ENCODE measurements at places on chromosomes 16 and 17.

- no peak for DNase-seq
Observed at GRCh38 chr17:54435966-54436365, 464.7 kb upstream of the TOM1L1 start.

GRCh38 chr16:49704586-49705155, 151.2 kb downstream of the ZNF423 start:
- no peak for DNase-seq

DNA sequence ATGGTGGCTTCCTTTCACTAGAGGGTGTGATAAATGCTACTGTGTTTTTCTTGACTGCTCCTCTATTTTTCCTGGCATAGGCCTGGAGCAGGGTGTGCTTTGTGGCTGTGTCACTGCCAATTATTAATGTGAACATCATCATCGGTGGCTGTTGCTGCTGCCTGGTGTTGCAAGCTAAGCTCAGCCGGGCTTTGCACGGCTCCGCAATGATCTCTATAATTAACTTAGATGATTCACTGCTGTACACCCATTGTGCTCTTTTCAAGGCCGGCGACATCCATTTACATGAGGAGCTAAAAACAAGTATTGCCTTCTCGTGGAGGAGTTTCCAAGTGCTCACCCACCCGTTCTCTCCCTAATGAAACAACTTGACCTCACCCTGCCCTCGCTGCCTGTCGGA, 160.1 kb upstream of the IRX3 start:
- no peak for DNase-seq

DNA sequence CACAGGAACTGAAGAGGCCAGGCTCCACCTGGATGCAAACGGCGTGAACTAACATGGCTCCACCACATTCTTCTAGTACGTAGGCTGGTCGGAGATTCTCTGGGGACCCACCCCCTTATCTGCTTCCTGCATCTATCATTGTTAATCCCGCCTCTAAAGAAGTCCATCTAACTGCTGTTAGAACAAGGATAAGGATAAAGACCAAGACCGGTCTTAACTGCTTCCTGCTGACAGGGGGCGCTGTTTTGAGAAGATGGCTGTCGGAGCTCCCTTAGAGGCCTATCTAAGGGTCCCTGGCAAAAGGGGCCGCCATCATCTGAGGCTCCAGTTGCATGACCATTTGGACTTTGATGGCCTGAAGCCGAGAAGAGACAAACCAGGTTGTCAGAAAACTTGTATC, 25.8 kb upstream of the TNFSF12 start:
- no peak for DNase-seq

GRCh38 chr16:67822511-67822910, 15.8 kb downstream of the TSNAXIP1 start:
- DNase-seq = no peak

GRCh38 chr16:19113577-19114358, at the start of gene ITPRIPL2:
TSS of gene ITPRIPL2 (plus strand) at chr16:19113964. CDS start at chr16:19114462, 498 bp downstream.
- peak; percentile 61 for DNase-seq

- no peak for DNase-seq
Observed at GRCh38 chr16:49493836-49494235, 120.2 kb downstream of the C16orf78 start.

DNA sequence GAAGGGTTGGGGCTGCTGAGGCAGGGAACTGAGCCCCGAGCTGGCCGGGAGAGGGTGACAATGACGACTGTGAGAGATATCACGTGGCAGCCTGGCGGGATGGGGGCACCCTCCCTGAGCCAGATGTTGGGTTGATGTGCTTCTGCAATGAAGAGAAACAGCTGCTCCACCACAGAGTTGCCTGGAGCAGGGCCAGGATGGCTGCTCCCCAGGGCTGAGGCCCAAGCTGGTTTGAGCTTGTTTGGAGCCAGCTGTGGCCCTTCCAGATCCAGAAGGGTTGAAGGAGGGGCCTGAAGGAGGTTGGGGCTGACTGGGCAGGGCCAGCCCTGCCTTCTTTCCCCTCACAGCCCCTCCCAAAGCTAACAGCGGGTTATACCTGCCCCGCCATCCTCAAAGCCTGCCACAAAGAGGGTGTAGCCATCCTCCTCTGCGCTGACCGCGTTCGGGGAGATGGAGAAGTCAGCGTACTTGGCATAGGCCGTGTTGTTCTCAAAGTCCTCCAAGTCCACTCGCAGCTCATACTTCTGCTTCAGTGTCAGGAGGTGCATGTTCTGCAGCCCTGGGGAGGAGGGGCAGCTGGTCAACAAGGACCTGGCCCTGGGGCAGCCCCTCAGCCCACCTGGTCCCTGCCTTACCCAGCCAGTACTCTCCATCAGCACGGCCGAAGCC, 2.1 kb downstream of the MFAP4 start:
- DNase-seq = no peak

DNA sequence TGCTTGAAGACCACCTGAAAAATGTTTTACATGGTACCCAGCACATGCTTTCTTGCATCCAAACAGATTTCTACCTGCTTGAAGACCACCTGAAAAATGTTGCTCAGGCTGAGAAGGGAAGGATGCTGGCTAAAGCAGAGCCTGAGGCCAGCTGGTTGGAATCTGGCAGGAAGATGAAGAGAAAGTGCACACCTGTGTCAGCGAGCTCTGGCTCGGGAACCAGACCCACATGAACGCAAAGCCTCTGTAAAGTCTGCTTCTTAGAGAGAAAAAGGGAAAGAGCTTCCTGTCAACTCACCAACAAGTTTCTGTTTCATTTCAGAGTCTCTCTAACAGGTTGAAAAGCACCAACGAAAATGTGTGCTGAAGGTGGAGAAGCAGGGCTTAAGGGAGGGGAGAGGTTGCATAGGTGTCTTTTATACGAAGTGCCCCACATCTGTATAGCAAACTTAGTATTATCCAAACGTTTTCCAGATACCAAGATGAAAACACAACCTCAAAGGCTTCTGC, 226.0 kb downstream of the TOX3 start:
- DNase-seq = no peak

- DNase-seq = no peak
Observed at GRCh38 chr16:89436366-89436765, 54.0 kb downstream of the ANKRD11 start.

- DNase-seq = no peak
Observed at GRCh38 chr16:31344712-31345111, 10.3 kb upstream of the ITGAX start.

DNA sequence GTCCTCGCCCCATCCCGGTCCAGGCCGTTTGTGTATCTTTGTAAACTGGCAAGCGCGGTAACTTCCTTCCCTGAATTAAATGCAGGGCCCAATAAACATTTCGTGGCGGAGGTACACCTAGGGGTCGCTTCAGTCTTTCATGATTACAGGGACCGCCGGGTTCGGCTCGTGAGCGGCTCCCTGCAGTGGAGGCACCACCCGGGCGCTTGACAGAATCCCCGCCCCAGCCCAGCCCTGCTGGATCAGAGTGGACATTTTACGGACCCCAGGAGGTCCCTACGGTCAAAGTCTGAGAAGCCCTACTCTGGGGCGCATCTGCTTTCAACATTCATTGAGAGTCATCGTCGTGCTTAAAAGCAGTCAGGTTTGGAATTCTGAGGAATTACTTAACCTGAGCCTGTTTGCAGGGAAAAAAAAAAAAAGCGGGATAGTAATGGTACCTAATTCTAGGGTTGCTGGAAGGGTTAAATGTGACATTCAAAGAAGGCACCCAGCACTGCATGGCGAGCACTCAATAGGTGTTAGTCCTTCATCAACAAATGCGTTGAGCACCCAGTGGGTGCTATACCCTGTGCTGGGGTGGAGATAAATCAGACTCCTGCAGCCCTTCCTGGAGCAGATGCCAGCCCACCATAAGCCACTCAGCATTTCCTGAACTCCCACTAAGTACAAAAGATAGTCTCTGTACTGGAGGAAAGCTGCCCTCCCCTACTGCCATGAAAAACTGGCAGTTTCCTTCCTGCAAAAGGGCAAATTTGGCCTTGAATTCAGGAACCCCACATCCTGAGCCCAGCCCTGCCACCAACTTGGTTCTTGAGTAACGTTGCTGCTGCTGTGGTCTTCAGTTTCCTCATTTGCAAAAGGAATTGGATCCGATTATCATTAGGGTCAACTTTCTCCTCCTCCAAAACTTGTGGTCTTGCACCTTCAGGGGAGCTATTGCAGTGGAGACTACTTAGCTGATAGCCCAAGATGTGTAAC, 658 bp upstream of the DUSP3 start:
- no peak for DNase-seq

DNA sequence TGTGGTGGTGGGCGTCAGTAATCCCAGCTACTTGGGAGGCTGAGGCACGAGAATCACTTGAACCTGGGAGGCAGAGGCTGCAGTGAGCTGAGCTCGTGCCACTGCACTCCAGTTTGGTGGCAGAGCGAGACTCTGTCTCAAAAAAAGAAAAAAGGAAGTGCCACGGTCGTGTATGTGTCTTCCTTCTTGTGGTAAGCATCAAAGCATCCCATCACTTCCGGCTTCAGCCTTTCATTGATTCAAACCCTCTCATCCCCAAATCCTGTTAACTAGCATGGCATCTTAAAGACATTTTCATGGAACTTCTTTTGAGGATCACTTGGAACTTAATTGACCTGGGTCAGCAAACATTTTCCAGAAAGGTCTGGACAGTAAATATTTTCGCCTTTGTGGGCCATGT, 126.2 kb downstream of the CPPED1 start:
- no peak for DNase-seq

DNA sequence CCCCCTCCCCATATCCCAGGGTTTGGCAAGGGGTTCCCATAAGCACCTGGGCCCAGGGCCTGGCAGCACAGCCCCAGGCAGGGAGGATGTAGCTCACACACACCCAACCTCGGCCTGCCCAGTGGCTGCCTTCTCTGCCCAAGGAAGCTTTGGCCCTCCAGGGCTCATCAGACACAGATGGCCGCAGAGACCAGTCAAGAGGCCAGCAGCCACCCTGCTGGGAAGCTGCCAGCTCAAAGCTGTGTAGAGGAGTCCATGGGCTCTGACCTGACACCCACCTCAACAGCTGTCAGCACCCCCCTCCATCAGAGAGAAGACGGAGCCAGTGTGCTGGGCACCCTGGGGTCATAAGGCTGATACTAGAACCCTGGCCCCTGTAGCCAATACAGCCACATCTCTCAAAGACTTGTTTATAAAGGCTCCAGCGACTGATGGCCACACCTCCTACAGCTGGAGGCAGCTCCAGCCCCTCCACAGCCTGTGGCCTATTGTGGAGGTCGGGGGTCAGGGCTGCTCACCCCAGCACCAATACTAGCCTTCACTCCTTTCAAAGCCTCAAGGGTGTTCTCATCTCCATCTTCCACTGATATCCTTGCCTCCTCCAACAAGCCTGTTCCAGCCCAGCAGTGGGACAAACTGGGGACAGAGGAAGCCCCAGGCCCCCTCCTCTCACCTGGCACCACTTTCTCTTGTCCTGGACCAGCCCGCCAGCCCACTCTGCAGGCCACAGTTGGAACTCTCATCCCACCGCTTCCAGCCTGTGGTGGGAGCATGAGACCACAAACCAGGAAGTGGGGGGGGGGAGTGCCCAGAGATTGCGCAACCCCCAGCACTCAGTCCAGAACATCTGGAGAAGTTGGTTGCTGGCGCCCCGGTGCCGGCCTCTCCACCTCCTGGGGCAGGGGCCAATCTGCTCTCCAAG, 2.2 kb upstream of the MPG start:
- no peak for DNase-seq

GRCh38 chr16:86158688-86159360, 259.9 kb downstream of the IRF8 start:
- no peak for DNase-seq

- no peak for DNase-seq
Observed at GRCh38 chr17:40058865-40059264, 3.9 kb upstream of the THRA start.

GRCh38 chr16:24544640-24545039, 5.3 kb downstream of the RBBP6 start:
- no peak for DNase-seq

DNA sequence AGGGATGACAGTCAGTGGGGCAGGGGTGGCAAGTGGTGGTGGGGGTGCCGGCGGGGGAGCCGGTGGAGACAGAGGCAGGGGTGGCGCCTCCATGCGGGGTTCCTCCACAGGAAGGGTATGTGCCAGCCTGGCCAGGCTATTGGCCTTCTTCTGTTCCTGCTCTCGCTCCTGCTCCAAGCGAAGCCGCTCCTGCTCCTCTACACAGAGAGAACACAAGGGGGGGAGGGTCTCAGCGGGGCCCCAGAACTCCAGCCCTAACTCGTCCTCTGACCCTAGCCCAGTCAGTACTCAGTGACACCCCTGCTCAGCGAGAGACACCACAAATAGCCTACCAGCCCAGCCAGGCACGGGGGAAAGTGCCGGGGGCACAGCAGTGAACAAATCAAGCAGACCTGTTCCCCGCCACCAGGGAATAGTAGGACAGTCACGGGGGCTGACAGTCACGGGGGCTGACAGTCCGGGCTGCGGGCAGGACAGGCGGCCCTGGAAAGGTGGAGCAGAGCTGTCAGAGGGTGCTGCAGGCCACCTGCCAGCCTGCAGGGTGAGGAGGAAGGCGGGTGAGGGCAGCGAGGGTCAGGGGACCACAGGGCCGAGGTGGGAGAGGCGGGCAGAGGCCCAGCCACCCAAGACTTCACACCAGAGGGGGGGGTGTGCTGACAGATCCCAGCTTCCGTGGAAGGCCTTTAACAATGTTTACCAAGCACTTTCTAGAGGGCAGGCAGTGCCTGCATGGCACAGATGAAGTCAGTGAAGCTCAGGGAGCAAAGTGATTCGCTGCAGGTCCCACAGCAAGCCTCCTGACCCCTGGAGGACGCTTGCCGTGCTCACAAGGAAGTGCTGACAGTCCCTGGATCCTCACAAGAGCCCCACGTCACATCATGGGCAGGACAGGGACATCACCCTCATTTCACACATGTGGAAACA, 5.3 kb downstream of the MNT start:
- DNase-seq = no peak

GRCh38 chr17:13569398-13570123, 32.2 kb downstream of the HS3ST3A1 start:
- no peak for DNase-seq

DNA sequence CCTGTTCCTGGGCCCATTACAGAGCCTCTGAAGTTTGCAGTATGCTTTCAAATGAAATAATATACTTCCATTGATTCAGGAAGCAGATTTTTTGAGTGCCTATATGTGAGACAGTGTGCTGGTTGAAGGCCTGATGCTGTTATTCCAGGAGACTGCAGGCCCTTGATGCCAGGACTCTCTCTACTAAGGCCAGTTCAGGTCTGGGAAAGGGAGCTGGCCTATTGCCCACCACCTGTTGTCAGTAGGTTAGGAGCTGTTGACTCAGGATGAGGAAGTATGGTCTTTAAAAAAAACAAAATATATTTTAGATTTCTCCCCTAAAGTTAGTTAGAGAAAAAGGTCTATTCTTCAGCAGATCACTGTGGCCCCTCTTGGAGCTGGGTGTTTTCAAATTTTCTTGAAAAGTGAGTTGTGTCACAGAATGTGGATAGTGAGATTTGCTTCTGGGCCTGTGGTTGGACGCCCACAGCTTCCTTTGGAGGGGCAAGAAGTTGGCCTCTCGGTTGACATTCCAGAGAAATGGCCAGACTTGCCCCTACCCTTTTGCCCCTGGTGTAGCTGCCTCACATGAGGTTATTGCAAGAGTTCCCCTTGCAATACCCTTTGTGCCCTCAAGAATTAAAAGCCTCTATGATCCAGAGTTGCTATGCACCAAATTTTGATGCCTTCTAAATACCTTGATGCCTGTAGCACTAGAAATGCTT, 7.9 kb downstream of the ESRP2 start:
- no peak for DNase-seq

DNA sequence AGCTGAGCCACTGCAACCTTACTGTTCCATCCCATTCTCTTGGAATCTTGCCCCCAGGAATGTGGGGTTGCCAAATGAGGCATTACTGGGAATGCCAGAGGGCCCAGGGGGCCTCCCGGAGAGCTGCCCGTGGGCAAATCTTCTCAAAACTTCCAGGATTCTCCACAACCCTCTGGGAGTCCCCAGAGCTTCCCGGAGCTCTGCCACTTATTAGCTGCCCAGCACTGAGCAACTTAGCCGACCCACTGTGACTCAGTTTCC, 306.0 kb downstream of the FOXL1 start:
- DNase-seq = no peak

- peak; percentile 26 for DNase-seq
Observed at GRCh38 chr17:18038149-18038850, 668 bp downstream of the ATPAF2 start.

Measured in GM12892 (cell line).